Hepatic stellate cell (primary cell): ENCODE measurements at places on chromosomes 5 and 9.

DNA sequence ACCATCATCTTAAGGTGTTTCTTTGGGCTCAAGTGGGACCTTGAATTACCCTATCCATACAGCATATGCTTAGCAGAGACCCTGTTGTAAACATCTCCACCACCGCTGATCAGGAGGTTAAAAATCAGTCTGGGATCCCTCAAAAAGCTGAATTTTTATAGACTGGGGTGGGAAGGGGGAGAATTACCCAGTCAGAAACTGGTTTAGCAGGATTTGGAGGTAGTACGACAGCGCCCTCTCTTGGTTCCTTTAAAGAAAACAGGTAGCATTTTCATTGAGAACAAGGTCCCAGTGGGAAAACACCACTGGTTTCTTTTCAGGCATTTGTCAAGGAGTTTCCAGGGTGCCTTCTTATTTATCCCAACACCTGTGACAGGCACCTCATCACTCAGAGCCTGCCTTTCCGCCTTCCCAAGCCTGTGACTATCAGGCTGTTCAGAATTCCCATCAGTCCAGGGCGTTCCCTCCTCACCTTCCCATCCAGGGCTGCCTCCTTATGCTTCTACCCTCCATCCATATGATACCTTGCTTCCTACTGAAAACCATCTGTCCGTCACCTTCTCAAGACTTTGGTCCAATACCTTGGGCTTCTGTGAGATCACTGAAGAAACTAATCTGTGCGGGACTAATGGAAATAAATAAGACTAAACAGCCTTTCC lies 203.8 kb upstream of the RAI14 start:
- DNase-seq: peak; percentile 39

GRCh38 chr5:180540050-180540694 lies 46.0 kb downstream of the CNOT6 start:
- no peak for DNase-seq

- peak; percentile 32 for DNase-seq
Measured at GRCh38 chr5:34811706-34812105, 27.3 kb upstream of the TTC23L start.

GRCh38 chr9:77807281-77807683 lies 159.2 kb upstream of the GNA14 start:
- peak; percentile 51 for DNase-seq

- DNase-seq: no peak
Measured at GRCh38 chr5:145110834-145111233, 724.3 kb downstream of the PRELID2 start.
